ENCODE measurements at places on chromosomes 4 and X.

GRCh38 chr4:87180767-87181166, 39.7 kb downstream of the KLHL8 start:
- no peak for DNase-seq

GRCh38 chr4:30245140-30245539, 475.0 kb upstream of the PCDH7 start:
- DNase-seq: no peak

GRCh38 chr4:97670703-97671269, 472.5 kb downstream of the STPG2 start:
- DNase-seq: no peak

- peak; percentile 12 for DNase-seq
These were observed 61.8 kb downstream of the BRWD3 start for GRCh38 chrX:80747832-80748231.

- no peak for DNase-seq
These were observed 74.1 kb downstream of the EVC start for GRCh38 chr4:5784960-5785611.

- no peak for DNase-seq
These were observed 146.3 kb downstream of the OPHN1 start for GRCh38 chrX:68286980-68287379.
